ENCODE measurements at places on chromosomes 2 and 18.

DNA sequence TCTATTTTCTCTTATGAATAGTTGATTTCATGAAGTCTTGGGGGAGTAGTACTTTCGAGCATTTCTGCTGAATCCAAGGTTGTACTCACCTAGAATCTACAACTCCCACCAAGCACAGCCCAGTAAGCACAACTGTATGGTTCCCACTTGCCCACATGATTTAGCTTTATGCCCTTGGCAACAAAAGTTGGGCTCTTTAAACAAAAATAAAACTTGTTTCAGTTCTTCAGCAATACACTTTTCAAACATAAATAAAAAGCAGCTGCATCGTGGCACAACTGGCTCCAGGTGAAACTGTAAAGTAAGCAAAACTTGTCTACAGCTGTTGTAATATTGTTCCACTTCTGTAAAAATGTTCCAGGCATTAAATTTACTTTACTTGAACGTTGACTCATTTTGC, 99.8 kb upstream of the FSIP2 start:
- no peak for DNase-seq

- no peak for DNase-seq
Measured at GRCh38 chr2:142415461-142415860, 284.6 kb upstream of the LRP1B start.

DNA sequence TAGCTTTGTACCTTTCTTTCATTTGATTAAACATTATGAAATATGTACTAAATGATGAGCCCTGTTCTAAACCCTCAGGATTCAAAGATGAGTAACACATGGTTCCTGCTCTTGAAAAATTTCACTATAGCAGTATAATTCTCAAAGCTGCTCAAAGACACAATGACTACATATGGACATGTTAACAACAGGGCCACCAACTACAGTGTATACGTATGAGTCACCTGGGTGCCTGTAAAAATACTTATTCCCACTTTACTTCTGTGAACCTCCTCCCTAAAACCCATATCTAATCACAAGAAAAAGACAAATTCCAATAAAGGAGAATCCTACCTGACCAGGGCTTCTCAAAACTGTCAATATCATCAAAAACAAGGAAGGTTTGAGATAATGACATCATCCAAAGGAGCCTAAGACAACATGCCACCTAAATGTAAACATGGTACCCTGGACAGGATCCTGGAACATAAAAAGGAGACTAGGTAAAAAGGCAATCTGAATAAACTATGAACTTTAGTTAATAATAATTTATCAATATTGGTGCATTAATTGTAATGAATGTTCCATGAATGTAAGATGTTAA, 84.7 kb downstream of the FAM161A start:
- no peak for DNase-seq

DNA sequence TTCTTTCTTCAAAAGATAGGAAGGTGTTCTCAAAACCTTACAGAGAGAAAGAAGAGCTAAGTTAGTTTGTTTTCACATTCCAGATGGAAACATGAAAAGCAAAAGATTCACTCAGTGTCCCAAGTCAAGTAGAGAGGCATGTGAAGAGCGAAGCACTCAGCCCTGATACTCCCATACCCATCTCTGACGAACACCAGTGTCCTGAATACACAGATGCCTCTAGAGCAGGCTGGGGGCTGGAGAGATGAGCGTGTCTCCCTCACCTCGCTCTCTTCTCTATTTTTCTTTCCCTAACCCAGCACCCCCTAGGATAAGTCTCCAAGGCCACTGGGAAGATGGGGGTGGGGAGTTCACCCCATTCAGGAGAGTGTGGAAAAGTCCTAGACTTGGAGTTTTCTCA, 227.8 kb downstream of the TMEM163 start:
- DNase-seq = no peak

- DNase-seq = no peak
Measured at GRCh38 chr2:22282916-22283315, 1102.1 kb upstream of the KLHL29 start.

DNA sequence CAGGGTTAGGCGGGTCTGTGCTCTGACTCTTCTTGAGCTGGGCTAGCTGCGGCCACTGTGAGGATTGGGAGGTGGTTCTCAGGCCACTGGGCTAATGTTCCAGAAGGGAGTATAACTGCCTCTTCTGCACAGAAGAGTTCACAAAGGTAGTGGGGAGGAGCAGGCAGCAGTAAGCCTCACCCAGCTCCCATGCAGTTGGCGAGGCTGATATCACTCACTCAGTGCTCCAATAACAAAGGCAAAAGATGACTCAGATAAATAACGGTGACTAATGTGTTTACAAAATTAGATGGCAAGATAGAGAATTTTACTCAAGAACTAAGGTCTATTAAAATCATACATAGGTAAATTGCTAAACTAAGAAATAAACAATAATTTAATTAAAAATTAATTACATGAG, 174.2 kb upstream of the TMEM200C start:
- DNase-seq = no peak

- DNase-seq = no peak
Measured at GRCh38 chr2:132489150-132489549, 72.5 kb downstream of the GPR39 start.

- no peak for DNase-seq
Measured at GRCh38 chr2:181152226-181152625, 171.8 kb downstream of the UBE2E3 start.

DNA sequence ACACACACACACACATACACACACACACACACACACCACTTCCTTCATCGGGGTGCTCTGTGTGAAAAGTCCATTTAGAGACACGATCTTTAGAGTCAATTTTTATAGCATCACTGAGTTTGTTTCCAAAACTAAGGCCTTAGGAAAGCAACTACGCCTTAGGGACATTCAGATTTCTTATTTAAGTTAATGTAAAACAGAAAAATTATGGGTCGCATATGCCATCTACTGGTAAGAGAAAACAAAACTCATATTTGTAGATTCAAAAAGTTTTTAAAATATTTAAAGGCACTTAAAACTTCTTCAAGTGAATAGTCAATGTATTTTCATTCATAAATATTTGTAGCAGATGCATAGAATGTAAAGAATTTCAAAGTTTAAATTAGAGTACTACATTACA, 166.2 kb downstream of the ATAD2B start:
- DNase-seq = no peak

GRCh38 chr2:176521878-176522670, 252.8 kb downstream of the MTX2 start:
- DNase-seq = no peak

GRCh38 chr2:69902213-69902922, 8.6 kb downstream of the SNRNP27 start:
- DNase-seq = no peak

DNA sequence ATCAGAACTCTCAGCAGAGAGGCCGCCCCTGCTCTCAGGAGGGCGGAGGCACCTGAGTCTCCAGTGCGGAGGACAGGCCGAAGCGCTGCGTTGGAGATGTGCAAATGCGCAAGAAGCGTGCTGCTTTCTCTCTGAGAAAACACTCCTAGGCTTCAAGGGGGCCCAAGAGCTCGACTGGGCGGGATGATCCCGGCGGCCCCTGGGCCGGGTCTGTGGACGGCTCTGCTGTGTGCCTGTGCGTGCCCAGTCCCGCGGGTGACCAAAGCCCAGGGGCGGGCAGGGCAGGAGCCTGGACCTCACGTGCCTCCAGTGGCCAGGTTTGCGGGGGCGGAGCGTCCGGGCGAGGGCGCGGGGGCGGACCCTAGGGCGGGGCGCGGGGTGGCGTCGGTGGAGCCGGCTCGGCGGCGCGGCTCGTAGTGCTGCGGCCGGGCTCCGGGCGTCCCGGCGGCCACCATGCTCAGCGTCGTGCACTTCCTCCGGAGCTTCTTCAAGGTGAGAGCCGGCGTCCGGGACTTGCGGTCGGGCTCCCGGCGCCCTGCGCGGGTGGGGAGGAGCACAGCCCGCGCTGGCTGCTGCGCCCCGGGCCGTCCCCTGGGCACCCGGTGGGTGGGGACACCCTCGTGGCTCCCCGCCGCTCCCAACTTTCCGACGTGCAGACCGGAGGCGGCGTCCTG, at the start of gene ARHGEF4:
Gene ARHGEF4, plus strand, starts transcription at position 414 of the 674 bp plus-strand sequence. Its CDS starts 40 bp downstream, at position 454.
- no peak for DNase-seq

DNA sequence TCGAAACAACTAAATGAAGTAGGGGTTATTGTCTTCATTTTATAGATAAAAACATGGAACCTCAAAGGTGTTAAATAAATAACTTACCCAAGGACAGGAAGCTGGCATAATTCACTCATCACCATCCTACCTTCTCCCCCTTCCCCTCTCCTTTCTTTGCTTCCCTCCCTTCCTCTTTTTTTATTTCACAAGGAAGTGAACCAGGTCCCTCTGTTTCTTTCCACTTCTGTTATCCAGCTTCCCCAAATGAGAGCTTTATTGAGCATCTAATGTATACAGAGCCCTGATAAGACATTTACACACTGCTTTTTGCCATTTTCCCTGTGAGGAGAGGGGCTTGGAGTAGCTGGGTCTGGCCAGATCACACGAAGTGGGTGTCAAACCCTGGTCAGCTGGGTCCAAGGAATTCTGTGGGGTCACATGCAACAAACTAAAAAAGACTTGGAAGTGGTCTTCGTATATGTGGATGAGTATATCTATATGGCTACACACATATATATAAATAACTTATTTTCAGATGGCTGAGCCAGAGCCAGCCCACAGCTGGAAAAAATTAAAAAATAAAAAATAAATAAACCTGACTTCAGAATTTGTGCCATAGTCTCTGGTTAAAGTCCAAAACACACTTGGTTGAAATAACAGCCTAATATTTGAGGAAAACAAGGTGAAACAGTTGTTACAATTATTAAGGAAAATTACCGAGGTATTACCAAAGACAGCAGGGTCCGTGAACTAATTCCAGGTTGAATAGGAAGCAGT, 49.3 kb upstream of the FOSL2 start:
- DNase-seq = no peak

GRCh38 chr18:56652802-56653201, 1.6 kb downstream of the WDR7 start:
- DNase-seq = no peak

- no peak for DNase-seq
Measured at GRCh38 chr2:109371481-109372170, 242.1 kb downstream of the SEPTIN10 start.

DNA sequence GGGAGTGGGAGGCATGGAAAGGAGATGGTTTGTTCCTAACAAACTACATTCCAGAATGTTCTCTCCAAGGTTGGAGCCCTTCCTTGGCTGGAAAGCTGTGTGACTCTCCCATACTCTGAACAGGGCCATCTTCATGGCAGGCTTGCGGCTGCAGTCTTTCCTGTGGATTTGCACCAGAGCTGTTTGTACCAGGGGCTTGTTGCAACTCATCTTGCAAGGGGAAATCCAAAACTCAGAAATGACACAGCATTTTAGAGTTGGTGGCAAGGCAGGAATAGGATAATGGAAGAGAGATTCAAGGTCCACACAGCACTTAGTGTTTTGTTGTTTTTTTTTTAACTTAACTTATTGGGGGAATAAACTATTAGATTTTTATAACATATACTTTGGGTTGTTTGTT, 73.7 kb upstream of the ZNF516 start:
- DNase-seq = no peak

GRCh38 chr18:58308463-58308862, 264.4 kb downstream of the NEDD4L start:
- no peak for DNase-seq

DNA sequence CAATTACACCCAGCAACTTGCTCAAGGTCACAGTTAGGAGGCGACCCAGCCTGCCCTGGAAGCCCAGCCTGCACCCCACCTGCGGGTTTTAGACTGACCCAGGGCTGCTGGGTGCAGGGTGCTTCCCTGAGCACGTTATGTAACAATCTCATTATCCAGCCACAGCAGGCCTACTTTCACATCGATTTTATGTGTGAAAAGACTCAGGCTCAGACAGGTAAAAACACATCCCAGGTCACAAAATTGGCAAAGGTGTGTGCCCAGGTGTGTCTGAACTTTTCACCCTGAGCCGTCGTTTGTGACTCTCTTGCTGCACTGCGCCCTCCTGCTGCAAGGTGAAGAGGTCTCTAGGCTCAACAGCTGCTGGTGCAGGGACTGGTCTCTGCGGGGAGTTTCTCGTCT, 668.2 kb upstream of the HS6ST1 start:
- no peak for DNase-seq

DNA sequence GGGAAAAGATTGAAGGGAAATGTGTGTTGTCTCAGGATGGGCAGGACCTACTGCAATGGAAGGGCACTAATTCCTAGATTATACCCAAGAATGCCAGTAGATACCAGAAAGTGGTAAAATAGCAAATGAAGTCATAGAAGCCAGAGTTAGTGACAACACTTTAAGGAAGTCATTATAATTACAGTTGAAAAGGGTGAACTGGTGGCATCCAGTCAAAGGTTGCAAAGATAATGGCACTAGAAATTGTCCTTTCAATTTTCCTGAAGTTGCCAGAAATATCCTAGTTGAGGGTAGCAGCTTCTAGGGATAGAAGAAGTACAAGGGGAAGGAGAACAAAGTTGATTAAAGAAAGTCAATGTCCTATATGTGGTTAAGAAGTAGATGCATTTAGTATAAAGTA, 68.8 kb upstream of the GLS start:
- no peak for DNase-seq

DNA sequence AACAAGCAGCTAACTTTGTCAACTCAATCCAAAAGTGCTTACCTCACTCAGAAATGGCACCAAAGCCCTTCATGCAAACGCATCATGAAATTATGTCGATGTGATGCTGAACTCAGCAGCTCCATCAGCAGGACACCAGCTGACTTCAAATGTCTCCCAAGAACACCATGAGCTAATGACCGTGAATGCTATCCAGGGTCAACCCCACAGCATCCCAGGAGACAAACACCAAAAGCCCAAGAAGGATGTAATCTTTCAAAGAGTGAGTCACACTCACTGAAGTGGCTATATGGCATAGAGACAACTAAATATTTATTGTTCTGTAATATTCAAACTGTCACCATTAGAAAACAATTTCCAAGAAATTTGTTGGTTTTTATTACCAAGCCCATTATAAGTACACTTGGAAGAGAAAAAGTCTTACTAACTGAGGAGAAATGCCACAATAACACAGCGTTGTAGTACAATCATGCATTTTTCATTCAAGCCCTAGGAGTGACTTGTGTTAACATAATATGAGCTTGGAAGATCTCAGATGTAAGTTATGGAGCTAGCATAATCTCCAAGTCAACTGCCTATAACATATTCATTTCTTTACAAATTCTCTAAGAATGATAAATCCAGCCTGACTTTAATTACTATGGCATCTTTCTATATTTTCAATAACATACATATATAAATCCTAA, 165.0 kb upstream of the CCDC68 start:
- DNase-seq = no peak

GRCh38 chr18:34627137-34627920, 82.8 kb upstream of the DTNA start:
- no peak for DNase-seq

- no peak for DNase-seq
Measured at GRCh38 chr2:190200603-190201002, 119.0 kb downstream of the HIBCH start.

GRCh38 chr2:180324182-180324581, 317.1 kb upstream of the CWC22 start:
- DNase-seq = no peak

GRCh38 chr18:9177031-9177430, 40.5 kb downstream of the ANKRD12 start:
- DNase-seq = no peak

GRCh38 chr2:37711831-37712230, 40.4 kb upstream of the CDC42EP3 start:
- no peak for DNase-seq

GRCh38 chr2:84713441-84713840, 167.4 kb downstream of the TRABD2A start:
- no peak for DNase-seq

GRCh38 chr18:6886797-6887330, 157.3 kb downstream of the ARHGAP28 start:
- no peak for DNase-seq

- DNase-seq = no peak
Measured at GRCh38 chr18:25223211-25223610, 128.8 kb downstream of the ZNF521 start.
